ENCODE measurements at places on chromosomes 4 and X.

GRCh38 chrX:12972878-12973560, 1.9 kb upstream of the TMSB4X start:
- no peak for DNase-seq

DNA sequence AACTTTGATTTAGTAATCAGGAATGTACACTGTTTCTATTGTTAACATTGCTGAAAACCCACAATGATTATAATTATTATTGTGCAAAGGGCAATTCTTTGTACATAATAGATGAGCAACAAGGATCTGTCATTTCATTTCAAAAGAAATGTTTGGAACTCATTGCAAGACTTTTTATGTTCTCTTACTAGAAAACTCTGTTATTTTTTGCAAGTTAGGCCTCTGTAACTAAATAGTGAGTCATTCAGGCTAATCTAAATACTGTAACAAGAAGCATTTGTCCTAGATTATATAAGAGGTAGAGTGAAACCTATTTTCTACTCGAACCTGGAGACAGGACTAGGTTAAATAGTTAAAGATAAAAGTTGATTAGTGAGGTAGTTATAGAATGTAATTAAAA, 93.2 kb upstream of the FAM47B start:
- DNase-seq = no peak

- DNase-seq = no peak
These were observed 8.9 kb upstream of the GSX2 start for GRCh38 chr4:54090804-54091623.

DNA sequence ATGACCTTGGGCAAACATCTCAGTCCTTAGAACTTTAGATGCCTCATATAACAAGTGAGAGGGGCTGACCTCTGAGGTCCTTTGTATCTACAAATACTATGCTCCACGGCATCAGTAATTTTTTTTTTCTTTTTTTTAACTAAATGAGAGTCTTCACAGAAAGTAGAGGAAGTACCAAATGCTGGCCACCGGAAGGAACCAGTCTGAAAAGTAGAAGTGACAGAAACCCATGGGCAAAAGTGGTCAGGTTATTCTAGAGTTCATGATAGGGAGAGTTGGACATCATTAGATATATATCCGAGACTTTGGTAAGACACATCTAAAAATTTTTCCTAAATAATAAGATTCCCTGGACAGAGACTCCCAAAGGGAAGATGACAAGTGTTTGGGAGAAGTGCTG, 53.7 kb downstream of the COQ2 start:
- no peak for DNase-seq

GRCh38 chr4:76897536-76898384, at the start of gene SOWAHB:
SOWAHB (minus strand) TSS chr4:76898144; CDS start chr4:76897849, 295 bp downstream.
- no peak for DNase-seq
